Endodermal cell (in vitro differentiated cells): ENCODE measurements at places on chromosomes 1 and 21. TPM values are rescaled to one million over a fixed set of nuclear protein-coding genes. Genes with fewer than 3 reads are reported as not detected.

DNA sequence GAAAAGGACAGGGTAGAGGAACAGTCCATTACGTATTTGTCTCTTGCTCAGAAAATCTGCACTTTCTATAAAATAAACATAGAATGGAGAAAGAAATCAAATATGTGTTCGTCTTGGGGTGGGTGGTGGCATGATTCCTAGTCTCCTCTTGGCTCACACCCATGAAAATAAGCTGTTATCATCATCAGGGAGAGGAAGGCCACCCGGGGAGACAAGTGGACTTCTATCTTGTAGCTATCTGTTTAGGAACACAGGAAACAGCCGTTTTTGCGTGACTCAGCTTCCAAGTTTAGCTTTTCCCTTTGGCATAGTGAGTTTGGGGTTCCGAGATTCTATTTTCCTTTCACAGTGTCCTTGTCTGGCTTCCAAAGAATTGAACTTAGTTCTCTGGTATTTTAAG lies 622.3 kb downstream of the PTPRU start:
- H3K4me1 ChIP-seq = no peaks in the 10 kb centered on the region
- no peak overlapping the region for H3K4me3 ChIP-seq
- H3K27ac ChIP-seq = no peak overlapping the region
- H3K27me3 ChIP-seq = no peaks in the 10 kb centered on the region

- peaks cover 11% of the 10 kb centered on the region for H3K4me1 ChIP-seq
- H3K36me3 ChIP-seq = no peaks in the 10 kb centered on the region
- peak; percentile 82 for DNase-seq
- H3K27ac ChIP-seq = no peak overlapping the region
Observed at GRCh38 chr1:10507111-10507879, 32.5 kb downstream of the PEX14 start.

- H3K36me3 ChIP-seq = no peaks in the 10 kb centered on the region
- H3K27ac ChIP-seq = no peak overlapping the region
- no peaks in the 10 kb centered on the region for H3K27me3 ChIP-seq
Observed at GRCh38 chr1:3011631-3012455, 9.4 kb upstream of the ACTRT2 start.

- no peak overlapping the region for H3K27ac ChIP-seq
- no peak overlapping the region for H3K4me3 ChIP-seq
- DNase-seq = no peak
- no peaks in the 10 kb centered on the region for H3K36me3 ChIP-seq
- H3K27me3 ChIP-seq = no peaks in the 10 kb centered on the region
- H3K4me1 ChIP-seq = peaks cover 5% of the 10 kb centered on the region
Observed at GRCh38 chr1:16014509-16015482, 3.0 kb downstream of the HSPB7 start.

DNA sequence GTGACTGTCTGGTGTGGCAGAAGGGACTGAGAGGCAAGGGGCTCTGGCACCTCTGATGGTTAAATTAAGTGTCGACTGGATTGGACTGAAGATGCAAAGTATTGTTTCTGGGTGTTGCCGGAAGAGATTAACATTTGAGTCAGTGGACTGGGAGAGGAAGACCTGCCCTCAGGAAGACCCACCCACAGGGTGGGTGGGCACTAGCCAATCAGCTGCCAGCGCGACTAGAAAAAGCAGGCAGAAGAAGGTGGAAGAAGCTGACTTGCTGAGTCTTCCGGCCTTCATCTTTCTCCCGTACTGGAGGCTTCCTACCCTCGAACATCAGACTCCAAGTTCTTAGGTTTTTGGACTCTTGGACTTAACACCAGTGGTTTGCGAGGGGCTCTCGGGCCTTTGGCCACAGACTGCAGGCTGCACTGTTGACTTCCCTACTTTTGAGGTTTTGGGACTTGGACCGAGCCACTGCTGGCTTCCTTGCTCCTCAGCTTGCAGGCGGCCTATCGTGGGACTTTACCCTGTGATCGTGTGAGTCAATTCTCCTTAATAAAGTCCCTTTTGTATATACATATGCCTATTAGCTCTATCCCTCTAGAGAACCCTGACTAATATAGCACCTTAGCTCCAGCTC lies 79.6 kb downstream of the KAZN start:
- no peak overlapping the region for H3K27ac ChIP-seq
- peaks cover 7% of the 10 kb centered on the region for H3K4me1 ChIP-seq
- no peaks in the 10 kb centered on the region for H3K27me3 ChIP-seq
- H3K4me3 ChIP-seq = no peak overlapping the region
- DNase-seq = no peak
- no peaks in the 10 kb centered on the region for H3K36me3 ChIP-seq

DNA sequence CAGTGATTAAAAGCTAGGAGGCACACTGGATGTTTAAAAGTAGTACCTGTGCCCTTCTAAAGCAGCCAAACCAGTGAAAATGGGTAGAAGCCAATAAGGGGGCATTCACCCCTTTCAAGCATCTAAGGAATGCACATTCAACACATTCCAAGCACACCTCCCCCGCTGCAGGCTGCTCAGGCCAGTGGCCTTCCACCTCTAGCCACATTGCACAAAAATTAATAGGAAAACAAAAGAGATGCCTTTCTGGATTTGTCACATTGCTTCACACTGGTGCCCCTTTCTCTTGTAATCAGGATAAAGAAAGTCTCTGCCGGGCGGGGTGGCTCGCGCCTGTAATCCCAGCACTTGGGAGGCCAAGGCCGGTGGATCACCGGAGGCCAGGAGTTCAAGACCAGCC lies 834.0 kb downstream of the USP25 start:
- H3K4me3 ChIP-seq = no peak overlapping the region
- H3K27me3 ChIP-seq = no peaks in the 10 kb centered on the region
- H3K4me1 ChIP-seq = no peaks in the 10 kb centered on the region
- DNase-seq = peak; percentile 83

DNA sequence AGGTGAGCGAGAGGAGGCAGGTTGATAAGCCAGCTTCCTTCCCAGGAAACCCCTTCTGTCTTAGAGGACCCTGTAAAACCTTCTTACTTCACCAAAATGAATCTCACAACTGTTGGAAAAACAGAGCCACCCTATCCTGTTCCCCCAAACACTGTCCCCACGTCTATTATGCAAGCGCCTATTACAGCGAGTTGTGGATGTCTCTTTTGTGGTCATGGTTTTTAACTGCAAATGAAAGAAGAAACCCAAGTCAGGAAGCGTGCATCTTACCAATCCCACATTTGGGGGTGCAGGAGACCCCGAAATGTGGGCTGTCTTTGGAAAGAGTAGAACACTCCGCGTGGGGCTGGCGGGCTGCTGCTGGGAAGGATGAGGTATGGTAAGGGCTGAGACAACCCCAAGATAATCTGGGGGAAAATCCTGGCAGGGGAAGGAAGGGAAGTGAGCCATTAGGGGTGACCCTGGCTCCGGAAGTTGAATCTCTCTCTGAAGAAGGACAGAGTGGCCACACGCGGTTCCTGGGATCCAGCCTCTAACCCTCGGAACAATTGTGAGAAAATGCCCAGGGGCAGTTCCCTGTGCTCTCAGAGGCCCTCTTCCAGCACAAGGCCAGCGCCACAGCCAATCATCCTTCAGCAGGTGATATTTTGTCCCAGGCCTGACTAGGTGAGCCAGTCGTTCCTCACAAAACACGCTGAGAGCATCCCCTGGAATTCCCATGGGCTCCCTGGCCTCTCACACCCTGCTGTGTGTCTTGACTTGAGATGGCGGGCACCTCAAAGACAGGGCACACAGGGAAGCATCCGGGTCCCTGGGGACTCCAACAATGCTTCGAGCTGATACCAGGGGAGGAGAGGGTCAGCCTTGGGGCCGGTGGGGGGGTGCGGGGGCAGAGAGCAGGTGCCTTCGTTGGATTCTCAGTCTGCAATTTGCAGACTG lies 168.5 kb upstream of the IRF2BP2 start:
- H3K4me3 ChIP-seq = no peak overlapping the region
- no peaks in the 10 kb centered on the region for H3K36me3 ChIP-seq
- peak; percentile 70 for DNase-seq
- no peak overlapping the region for H3K27ac ChIP-seq
- H3K4me1 ChIP-seq = no peaks in the 10 kb centered on the region
- H3K27me3 ChIP-seq = peaks cover 32% of the 10 kb centered on the region

DNA sequence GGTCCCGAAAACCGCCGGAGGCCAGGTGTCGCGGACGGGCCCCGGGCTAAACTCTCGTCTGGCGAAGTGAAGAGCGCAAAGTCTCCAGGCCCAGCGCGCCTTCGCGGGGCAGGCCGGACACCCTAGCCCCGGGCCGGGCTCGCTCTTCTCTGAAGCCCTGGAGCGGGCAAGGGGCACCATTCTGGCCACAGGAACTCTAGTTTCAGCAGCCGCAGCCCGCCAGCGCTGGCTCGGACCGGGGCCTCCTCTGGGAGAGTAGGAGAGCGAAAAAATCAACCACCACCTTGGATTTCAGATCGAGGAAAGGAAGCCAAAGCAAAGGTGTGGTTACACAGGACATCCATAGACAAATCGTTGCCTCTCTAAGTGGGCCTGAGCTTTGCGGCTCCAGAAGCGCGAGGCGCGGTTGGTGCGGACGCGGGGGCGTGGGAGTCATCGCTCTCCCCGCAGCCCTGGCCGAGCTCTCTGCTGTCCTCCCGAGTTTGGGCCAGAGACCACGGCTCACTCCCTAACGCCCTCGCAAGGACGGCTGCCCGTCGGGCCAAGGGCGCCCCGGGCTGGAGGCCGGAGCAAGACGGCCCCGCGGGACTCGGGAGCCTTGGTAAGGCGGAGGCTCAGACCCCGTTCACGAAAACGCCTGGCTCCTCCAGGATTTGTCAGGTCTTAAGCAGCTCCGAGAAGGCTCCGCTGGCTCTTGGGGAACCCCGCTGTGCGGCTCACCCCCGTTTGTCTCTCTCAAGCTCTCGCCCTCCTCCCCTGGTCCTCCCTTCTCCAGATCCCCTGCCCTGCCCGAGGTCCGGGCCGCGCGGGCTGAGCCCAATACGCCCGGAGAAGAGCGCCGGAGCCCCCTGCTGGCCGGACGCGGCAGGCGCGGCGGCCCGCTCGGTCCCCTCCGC lies 132.9 kb upstream of the DPYD start:
- H3K36me3 ChIP-seq = no peaks in the 10 kb centered on the region
- peaks cover 61% of the 10 kb centered on the region for H3K27me3 ChIP-seq
- H3K4me1 ChIP-seq = no peaks in the 10 kb centered on the region
- peak overlapping the region; percentile 80 for H3K4me3 ChIP-seq
- H3K27ac ChIP-seq = no peak overlapping the region

DNA sequence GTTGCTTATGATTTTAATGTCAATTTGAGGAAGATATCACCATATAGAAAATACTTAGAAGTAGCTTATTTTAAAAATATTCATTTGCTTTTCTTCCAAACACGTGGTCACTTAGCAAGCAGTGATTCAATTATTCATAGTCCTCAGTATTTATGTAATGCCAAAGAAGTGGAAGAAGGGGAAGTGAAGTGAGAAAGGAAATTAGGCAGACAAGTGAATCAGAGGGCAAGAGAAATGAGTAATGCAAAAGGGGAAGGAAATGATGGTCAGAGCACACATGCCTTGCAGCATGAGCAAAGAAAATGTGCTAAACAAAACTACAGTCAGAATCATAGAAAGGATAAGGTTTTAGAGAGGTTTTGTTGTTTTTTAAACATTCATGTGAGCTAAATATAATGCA lies 31.8 kb downstream of the SDCCAG8 start:
- H3K27ac ChIP-seq = no peak overlapping the region
- H3K27me3 ChIP-seq = no peaks in the 10 kb centered on the region
- no peak overlapping the region for H3K4me3 ChIP-seq
- no peak for DNase-seq

- no peaks in the 10 kb centered on the region for H3K36me3 ChIP-seq
- peaks cover 35% of the 10 kb centered on the region for H3K27me3 ChIP-seq
- peak within 1 kb of the TSS; percentile 70 for H3K27ac ChIP-seq
- peak; percentile 80 for DNase-seq
Observed at GRCh38 chr1:6260961-6261614, at the start of gene GPR153. TSS of gene GPR153 (minus strand) at chr1:6261098. CDS start at chr1:6254905, 6,193 bp downstream.

- H3K27ac ChIP-seq = no peak overlapping the region
- no peaks in the 10 kb centered on the region for H3K36me3 ChIP-seq
- H3K4me3 ChIP-seq = no peak overlapping the region
- H3K4me1 ChIP-seq = no peaks in the 10 kb centered on the region
Observed at GRCh38 chr1:89659322-89660081, 26.6 kb downstream of the LRRC8C start.

DNA sequence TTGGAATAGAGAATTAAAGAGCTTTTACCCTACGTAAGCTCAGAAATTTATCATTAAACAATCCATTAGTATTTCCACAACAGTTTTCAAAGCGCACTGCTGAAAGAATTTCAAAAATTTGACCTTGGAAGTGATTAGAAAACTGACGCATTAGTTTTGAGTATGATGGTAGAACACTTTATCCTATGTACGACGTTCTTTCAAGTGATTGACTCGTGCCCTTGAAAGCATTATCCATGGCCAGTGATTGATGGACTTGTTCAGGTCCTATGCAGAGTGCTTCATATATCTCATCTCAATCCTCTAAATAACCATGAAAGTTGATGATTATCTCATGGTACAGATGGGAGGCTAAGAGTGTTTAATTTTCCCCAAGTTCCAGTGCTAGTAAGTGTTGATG lies 697.2 kb downstream of the USP25 start:
- no peak overlapping the region for H3K4me3 ChIP-seq
- no peaks in the 10 kb centered on the region for H3K27me3 ChIP-seq
- no peaks in the 10 kb centered on the region for H3K36me3 ChIP-seq
- H3K27ac ChIP-seq = no peak overlapping the region
- no peaks in the 10 kb centered on the region for H3K4me1 ChIP-seq
- no peak for DNase-seq

DNA sequence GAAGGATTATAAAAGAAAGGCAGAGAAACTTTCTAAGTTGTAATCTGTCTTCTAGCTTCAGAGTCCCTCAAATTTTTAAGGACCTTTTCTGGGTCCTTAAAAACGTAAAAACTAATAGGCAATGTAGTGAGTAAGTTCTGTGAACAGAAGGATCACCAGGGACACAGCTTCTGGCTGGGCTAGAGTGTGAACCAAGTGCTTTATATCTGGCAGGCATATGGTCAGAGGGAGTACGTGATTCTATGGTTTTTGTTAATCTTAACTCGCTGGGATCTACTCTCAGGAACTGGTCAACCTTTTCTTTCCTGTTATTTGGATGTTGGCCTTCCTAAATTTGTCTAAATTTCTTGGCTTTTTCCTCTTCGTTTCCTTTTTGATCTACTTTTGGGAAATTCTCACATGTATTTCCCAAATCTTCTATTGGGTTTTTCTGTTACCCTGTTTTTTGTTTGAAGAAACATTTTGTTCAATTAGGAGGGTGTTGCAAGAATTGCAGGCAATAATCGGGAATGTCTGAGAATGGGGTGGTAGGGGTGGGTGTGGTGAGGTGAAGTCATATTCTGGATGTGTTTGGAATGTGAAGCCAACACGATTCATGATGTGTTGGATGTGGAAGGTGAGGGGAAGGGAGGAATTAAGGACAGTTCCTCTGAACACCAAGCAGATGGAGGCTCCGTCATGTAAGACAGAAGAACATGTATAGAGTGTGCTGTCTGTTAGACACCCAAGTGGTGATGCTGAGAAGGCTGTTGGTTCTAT lies 193.2 kb downstream of the FMN2 start:
- H3K27me3 ChIP-seq = no peaks in the 10 kb centered on the region
- H3K36me3 ChIP-seq = peaks cover 49% of the 10 kb centered on the region
- no peak for DNase-seq
- peaks cover 12% of the 10 kb centered on the region for H3K4me1 ChIP-seq
- no peak overlapping the region for H3K4me3 ChIP-seq

The NSUN4 gene
- 16.3 to 22.3 TPM (median 18.9 TPM) in 3 replicates for total RNA-seq

The RGS8 gene
- 25.0 and 28.4 TPM in 2 replicates for total RNA-seq

The MCOLN3 gene
- 12.0 and 12.6 TPM in 2 replicates for total RNA-seq

The ZNF695 gene
- 16.0 to 25.2 TPM (median 22.6 TPM) in 3 replicates for total RNA-seq

The ELF3 gene
- 11.2 and 11.8 TPM in 2 replicates for total RNA-seq
